CD4-positive, alpha-beta T cell treated with Interferon alpha-2 for 1 hour (primary cell): ENCODE measurements at places on chromosomes 12 and 14.

GRCh38 chr14:33010495-33010894 lies 71.8 kb downstream of the NPAS3 start:
- DNase-seq: no peak

- no peak for DNase-seq
Observed at GRCh38 chr12:58416236-58416635, 474.9 kb downstream of the ATP23 start.

GRCh38 chr12:48296586-48297282 lies 54.0 kb downstream of the ZNF641 start:
- DNase-seq: peak; percentile 49

DNA sequence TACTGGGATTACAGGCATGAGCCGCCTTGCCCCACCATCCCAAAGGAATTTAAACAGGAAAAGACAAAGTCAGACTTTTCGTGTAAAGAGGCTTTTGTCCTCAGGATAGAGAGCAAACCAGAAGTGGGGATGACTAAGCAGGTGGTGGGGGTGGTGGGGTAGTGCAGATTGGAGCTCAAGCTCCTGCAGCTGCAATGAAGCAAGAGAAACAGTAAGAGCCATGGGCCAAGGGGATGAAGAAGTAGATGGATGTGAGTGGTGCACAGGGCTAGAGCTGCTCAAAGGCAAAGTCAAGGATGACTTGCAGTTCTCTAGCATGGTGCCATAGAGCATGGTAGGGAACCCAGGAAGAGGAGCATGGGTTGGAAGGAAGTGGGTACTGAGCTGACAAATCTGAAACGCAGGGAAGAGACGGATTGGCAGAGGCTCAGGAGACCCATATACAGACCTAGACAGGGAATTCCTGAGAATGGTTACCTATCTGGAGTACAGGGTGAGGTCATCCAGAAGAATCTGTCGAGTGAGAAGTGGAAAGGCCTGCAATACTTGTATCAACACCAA lies 11.4 kb upstream of the RNF34 start:
- DNase-seq: no peak

- DNase-seq: no peak
Observed at GRCh38 chr14:58638231-58639197, 752 bp downstream of the DACT1 start.

GRCh38 chr12:120342175-120343038 lies 14.8 kb upstream of the PLA2G1B start:
- no peak for DNase-seq

DNA sequence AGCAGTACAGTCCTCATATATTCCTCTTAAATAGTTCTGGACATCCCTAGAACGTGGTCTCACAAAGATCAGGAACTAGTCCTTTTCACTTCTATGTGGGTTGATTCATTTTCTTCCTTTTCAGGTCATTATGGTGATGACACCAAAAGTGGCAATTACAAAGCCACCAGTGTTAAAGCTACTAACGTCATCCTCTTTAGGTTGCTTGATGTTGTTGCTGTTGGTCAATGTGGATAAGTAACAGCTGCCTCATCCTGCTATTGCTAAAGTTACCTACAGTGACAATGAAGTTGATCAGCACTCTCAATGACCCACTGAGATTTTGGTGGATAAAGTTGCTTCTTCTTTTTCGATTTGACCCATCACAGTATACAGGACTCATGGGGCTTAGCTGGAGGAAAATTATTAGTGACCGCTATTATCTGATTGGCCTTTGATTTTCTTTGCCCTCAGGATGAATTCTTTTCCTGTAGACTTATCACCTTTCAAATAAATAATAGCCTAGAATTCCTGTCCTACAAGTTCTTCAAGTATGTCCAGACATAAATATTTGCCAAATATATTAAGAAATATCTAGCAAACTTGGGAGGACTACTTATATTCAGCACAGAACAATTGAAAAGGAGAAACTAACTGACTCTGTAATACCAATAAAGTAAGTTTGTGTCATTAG lies 54.0 kb upstream of the ATP2B1 start:
- DNase-seq: no peak

DNA sequence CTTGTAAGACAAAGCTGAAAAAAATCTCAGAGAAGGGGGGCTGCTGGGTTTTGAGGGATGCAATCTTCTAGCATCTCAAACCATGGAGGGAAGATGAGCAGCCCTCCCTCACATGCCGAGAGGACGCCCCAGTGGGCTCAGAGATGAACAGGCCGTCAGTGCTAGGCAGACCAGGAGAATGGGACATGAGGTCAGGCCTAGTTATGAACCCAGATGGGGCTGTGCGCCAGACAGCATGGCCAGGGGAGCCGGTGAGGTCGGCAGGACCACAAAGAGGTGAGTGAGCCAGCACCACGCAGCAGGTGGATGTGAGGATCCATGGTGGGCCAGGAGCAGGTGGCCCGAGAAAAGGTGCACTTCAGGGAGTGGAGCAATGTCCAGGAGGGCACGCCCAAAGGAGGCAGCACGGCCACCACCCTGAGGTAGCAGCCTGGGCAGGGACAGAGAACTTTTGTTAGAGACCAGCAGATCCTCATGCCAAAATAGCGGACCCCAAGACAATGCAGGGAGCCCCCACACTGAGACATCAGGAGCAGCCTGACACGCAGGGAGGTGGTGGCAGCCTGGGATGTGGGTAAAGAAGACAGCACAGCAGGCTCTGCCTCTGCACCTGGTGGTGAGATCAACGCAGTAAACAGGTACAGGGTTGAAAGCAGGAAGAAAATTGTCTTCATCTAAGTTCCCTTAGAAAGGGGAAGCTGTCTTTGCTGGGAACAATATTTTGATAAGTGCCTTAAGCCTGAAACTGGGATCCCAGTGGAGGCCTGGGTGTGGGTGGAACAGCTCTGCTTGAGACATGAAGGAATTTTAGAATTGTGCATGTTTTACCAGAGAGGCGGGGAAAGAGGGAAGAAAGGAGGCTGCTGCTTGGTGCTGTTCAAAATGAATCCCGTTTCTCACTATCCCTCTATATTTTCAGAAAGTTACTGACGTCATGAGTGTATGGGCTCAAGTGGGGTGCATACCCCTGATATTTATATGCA lies 17.8 kb upstream of the MCRS1 start:
- no peak for DNase-seq

DNA sequence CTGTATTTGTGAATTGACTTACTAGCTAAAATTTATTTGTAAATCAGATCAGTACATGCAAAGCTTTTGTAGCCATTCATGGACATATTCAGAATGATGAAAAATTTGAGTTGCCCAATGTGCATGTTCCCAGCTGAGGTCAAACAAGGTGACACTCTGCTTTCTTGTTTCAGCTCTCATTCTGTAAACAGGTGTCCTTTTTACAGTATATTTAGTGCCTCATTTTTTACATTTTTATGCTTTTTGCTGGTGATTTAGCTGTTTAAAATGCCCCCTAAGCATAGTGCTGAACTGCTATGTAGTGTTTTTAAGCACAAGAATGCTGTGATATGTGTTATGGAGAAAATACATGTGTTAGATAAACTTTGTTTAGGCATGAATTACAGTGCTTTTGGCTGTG lies 76.3 kb downstream of the MIA2 start:
- DNase-seq: no peak

- peak; percentile 97 for DNase-seq
Observed at GRCh38 chr14:23301288-23301968, 1.2 kb downstream of the PPP1R3E start.

- DNase-seq: no peak
Observed at GRCh38 chr12:71166280-71166679, 8.5 kb upstream of the TSPAN8 start.

DNA sequence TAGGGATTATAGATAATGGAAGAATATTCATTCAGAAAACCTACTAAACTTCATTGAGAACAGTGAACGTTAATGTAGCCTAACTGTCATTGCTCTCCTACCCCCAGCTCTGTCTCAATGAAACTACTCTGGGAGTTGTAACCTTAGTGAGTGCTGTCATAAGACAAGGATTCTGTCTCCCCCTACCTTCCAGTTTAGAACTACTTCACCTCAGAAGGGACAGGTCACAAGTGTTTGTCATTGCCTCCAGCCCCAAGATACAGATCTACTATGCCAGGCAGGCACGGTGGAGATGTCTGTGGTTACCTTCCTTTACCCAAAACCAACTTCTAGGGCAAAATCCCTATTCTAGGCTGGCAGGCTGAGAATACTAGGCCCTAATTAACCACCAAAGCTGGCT lies 833.1 kb upstream of the SEL1L start:
- no peak for DNase-seq

DNA sequence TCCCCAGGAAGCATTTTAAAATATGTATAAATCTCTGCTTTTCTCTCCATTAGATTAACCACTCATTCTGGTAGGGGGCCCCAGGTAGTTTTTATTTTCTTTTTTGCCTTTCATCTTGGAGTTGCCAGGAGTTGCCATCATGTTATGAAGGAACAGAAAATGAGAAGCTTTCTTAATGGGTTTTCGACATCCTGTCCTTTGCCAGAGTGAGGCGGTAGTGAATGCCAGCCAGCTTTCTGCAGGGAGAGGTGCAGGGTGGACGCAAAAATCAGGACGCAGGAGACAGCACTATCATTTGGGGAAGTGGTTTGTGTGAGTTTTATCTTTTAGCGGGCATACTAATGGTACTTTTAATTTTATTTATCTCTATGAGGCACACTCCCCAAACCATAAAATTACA lies 1.7 kb downstream of the RASSF8 start:
- DNase-seq: no peak

- DNase-seq: no peak
Observed at GRCh38 chr14:35252451-35252868, 39.7 kb upstream of the PSMA6 start.

DNA sequence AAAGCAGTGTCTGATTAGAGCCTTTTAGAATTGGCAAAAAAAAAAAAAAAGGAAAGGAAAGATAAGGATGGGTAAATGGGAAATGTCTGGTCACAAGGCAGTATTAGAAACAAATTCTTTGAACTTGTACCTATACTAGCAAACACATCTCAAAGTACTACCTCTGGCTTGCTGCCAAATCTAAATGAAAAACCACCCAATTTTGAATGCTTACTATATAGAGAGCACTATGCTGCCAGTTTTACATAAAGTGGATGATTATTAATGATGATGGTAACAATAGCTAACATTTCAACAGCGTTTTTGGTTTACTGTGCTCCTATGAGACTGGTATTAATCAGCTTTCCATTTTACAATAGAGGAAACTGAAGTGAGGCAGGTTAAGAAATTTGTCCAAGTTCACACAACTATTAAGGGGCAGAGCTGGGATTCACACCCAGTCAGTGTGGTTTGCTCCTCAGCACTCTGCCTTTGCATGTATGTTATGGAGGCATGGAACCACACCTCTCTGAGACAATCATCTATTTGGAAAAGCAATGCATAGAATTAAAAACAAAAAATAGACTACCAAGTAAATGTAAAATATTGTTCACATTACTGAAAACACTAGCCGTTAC lies 34.2 kb downstream of the ATP2B1 start:
- DNase-seq: no peak

GRCh38 chr12:47804171-47804570 lies 15.5 kb downstream of the HDAC7 start:
- DNase-seq: no peak

DNA sequence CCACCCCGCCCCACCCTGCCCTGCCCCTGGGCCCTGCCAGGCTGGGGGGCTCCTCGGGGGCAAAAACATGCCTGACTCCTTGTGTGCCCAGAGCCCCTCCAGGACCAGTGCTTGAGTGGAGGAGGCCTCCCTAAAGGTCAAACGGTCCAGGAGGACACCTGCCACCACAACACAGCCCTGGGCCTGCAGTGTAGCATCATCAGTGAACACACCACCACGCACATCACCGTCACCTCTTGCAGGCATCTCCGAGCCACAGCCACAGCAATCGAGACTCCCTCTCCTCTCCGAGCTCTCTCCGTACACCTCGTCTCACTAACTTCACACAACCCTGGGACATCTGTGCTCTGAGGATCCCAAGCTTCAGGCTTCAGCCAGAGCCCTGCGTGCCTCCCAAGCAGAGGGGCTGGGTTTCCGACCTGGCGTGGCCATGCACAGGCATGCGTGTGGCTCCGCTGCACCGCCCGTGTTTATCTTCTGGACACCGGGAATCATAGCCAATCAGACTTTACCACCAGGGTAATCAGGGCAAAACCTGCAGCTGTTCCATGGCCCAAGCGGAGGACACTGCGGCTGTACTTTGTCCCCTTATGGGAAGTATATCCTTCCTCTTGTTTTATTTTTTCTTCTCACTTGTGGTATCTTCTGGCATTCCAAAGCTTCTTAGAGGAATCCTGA lies 6.2 kb upstream of the DIO3 start:
- DNase-seq: no peak

GRCh38 chr14:63276016-63276415 lies 42.7 kb downstream of the GPHB5 start:
- no peak for DNase-seq

DNA sequence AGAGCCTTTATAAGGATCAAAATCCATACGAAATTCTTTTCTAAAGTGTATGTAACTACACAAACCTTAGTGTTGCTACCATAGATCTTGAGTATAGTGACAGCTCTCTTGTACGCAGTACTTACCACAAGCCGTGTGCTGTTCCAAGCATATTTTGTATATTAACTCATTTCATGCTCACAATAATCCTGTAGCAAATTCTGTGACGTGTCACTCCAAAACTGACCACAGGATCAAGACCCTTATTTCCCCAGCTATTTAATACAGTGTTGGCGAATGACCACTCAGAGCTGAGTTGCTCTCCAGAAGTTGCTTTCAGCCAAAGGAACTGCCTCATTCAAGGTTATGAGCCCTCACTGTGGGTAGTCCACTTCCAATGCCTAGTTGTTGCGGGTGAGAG lies 169.8 kb downstream of the BTG1 start:
- DNase-seq: no peak
